ENCODE measurements at places on chromosomes 16 and 17.

- no peak for DNase-seq
These were observed 220.6 kb downstream of the HS3ST4 start for GRCh38 chr16:25912321-25912720.

DNA sequence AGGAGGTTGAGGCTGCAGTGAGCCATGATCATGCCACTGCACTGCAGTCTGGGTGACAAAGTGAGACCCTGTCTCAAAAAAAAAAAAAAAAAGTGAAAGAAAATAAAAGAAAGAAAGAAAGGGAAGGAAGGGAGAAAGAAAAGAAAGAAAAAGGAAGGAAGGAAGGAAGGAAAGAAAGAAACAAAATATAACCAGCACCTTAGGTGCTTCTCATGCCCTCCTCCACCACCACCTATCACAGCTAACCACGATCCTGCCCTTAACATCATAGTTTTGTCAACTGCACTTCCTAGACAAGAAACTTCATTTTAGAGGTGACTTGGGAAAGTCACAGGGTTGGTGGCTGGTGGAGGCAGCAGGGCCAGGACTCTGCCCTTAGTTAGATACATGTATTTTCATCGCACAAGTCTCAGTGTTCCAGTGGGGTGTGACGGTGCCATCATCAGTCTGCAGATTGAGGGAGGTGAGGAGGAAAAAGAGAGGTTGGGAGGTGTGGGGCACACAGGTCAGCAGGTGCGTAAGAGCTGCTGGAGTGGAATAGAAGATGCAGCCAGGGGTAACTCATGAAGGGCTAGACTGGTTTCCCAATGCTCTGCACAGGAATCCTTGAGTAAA is 10.0 kb downstream of the SUPT4H1 start:
- DNase-seq = no peak

- DNase-seq = no peak
These were observed 475.2 kb upstream of the WSB1 start for GRCh38 chr17:26818736-26819135.

DNA sequence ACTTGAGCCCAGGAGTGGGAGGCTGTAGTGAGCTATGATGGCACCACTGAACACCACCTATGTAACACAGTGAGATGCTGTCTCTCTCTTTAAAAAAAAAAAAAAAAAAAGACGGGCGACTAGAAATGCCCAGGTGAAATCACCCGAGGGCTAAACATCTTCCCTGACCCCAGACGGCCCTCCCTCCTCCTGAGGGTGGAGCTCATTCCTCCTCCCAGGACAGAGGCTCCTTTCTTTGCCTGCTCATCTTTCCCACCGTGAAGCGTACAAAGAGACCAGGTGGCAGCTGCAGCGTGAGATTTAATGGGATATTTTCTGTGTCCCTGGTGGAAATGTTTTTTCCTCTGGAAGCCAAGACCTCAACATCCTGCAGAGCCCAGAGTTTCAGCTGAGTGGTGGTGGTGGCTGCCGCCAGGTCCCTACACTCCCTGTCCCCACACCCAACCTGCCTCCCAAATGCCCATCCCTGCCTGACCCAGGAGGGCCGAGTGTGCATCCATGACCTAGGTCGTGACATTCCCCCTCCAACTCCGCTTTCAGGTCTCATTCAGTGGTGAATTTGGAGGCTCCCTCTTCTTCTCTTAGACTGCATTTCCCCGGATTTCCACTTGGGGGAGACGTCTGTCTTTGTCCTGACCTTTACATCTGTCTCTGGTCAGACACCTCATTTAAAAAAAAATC is 14.4 kb upstream of the GPRC5B start:
- DNase-seq = no peak

Measured in AG09319 (cell line).